H1 (cell line): ENCODE measurements at places on chromosomes 6 and 20.

- DNase-seq: no peak
Observed at GRCh38 chr6:116316772-116317467, 37.2 kb upstream of the TSPYL1 start.

DNA sequence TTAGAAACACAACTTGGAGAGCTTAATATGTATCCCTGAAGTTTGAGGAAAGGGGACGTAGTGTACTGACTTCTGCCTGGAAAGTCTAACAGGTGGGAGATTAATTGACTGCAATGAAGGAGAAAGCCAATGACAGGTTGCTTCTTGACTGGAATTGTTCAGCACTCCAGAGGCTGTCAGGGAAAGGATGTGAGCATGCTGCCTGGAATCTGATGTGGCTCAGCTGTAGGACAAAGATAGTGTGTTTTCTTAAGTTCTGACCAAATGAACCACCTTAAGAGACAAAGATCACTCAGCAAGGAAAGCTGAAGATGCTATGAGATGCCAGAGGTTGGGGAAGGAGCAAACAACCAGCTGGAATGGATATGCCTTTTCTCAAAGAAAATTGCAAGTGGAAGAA is 185.8 kb downstream of the PHF3 start:
- DNase-seq: no peak

DNA sequence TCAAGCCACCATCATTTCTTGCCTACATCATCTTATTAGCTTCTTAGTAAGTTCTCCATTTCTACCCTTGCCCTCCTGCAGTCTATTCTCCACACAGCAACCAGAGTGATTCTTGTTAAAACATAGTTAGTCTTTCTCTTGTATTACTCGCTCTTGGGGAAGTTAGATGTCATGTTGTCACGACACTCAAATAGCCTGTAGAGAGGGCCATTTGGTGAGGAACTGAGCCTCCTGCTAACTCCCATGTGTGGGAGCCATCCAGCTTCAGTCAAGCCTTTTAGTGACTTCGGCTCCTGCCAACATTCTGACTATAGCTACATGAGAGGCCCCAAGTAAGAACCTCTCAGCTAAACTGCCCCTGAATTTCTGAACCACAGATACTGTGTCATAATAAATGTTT is 395.4 kb downstream of the CDC5L start:
- DNase-seq: no peak

DNA sequence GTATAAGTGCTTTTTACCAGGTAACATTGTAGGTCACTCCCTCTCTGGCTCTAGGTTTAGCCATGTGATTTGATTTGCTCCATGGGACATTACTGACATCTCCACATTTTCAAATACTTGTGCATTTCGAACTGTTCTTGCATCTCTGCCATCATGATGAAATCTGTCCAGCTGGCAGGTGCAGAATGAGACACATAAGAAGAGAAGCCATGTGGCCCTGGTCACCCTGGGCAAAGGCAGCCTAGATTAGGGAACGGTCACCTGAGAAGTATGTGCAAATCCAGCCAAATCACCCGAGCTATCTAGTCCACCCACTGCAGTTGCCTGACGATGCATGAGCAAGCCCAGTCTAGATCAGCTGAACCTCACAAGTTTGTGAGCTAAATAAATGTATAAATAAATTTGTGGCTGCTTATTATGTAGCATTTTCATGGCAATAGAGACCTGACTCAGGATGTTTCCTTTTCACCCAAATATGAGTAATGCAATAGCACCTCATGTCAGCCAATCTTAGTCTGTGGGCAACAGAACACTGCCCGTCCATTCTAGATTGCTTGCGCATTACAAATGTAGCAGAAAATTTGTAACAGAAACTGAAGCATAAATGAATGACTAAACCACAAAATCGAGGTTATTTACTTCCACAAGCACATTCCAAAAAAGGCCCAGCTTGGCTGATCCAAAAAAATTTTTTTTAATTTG is 115.2 kb downstream of the PAK5 start:
- DNase-seq: no peak

DNA sequence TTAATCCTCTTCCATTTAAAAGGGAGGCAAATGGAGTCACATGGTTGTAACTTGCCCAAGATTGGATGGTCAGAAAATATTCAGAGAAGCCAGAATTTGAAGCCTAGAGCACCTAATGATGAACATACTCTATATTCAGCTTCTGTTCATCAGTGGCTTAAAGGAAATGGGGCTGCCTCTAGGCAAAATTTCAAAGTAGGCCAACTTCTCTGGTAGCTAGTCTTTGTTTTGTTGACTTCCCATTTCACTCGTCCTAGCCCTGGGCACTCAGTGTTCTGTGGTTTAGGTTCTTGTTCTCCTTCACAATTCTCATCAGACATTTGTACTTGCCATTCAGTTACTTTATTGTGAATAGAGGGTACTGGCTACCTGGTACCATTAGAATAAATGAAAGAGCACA is 13.2 kb downstream of the MAP3K7 start:
- DNase-seq: no peak

GRCh38 chr6:75272145-75272840 is 12.3 kb downstream of the TMEM30A start:
- no peak for DNase-seq

GRCh38 chr6:137542713-137543112 is 48.5 kb upstream of the OLIG3 start:
- DNase-seq: no peak

DNA sequence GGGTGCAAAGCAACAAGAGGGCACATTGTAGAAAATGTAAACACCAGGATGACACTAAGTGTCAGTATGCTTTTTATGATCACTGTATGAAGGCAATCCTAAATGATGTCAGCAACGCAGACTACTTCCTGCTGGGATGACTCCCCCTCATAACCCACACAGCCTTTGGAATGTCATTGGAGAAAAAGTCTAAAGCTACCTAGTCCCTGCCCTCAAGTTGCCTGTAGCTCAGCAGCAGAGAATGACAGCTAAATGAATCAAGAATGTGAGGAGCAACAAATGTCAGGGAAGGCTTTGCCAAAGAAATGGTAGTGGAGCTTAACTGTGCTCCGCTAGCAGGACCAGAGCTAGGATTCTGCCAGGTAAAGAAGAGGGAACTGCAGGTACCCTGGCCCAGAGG is 555.6 kb downstream of the CD83 start:
- no peak for DNase-seq

- no peak for DNase-seq
Observed at GRCh38 chr6:63533026-63533425, 39.3 kb upstream of the LOC128125822 start.

DNA sequence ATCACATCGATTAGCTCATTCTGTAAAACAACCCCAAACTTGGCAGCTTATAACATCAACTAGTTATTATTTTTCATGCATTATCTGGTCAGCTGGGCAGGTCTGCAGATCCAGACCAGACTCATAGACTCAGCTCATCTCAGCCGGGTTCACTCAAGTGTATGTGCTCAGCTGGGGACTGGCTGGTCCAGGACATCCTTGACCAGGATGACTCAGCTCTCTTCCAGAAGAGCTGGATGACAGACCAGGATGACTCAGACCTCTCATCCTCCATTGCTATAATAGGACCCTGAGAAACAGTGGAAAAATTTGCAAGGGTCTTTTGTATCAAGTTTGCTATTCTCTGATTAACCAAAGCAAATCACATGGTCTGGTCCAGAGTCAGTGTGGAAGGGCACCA is 312.5 kb upstream of the PLCB4 start:
- no peak for DNase-seq

- peak; percentile 82 for DNase-seq
Observed at GRCh38 chr6:44253307-44254101, 3.8 kb downstream of the SLC35B2 start.

DNA sequence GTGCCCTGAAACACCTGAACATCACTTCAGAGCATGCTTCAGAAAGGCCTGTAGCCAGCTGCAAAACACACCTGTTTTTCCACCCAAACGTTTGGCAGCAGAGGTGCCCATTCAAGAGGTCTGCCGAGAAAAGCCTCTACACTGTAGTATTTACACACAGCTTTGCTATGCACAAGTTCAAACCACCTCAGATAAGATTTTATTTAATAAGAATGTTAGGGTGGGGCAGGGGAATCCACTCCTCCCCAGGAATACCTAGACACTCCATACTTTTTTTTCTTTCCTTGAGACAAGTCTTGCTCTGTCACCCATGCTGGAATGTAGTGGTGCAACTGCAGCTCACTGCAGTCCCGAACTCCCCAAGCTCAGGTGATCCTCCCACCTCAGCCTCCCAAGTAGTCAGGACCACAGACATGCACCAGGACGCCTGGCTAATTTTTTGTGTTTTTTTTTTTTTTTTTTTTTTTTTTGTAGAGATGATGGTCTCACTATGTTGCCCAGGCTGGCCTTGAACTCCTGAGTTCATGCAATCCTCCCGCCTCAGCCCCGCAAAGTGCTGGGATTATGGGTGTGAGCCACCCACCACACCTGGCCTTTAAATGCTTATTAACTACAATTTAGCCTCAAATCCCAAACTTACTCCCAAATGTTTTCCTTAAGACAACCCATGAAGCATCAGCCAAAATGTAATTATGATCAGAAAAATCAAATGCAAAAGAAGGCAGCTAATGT is 9.7 kb downstream of the MRPL14 start:
- no peak for DNase-seq

DNA sequence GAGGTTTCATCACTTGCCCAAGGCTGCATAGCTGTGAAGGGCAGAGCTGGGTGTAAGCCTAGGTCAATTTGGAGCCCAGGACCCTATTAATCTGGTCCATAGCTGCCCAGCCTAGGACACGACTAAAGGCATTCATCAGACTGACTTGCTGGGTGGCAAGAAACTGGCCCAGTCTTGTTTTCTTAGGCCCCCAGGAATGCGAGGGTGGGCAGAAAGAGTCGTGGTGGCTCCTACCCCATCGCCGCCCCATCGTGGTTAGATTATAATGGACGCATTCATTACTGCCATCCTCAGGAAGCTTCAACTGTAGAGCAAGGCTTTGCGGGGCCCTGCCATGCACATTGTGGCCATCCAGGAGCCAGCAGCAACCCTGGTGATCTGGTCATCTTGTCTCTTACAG is 16.1 kb downstream of the DYNLRB1 start:
- DNase-seq: no peak

- DNase-seq: no peak
Observed at GRCh38 chr6:58113960-58114359, 796.5 kb downstream of the PRIM2 start.

DNA sequence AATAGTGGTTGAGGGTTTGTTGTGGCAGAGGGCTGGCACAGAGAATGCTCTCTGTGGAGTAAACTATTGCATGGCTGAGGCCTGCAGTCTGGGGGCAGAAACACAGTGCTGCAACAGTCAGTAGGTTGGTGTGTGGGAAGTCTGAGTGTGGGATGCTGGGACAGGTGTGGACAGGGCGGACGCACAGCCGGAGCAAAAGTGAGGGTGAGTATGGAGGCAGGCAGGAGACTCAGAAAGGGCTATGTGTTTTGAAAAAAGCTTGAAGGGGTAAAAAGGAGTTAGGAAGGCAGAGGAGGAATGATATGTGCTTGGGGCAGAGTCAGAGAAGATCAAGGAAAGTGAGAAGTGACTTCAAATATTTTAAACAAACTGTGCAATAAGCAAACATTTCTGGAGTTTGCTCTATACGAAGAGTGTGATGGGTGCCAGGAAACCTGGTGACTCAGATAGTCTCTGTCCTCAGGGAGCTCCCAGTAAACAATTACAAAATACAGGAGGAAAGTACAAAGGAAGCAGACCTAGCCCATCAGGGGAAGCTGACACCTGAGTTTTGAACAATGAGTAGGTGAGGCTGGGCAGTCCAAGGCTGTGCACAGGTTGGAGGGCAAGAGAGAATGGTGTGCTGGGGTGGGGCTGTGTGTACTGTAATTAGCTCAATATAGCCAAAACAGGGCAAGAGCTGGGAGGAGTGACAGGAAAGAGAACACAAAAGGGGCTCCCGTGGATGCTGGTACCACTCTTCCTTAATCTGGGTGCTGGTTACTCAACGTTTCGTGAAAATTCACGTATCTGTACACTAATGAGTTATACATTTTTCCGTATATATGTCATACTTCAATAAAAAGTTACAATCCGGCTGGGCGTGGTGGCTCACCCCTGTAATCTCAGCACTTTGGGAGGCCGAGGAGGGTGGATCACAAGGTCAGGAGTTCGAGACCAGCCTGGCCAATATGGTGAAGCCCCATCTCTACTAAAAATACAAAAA is 55.2 kb downstream of the PIGU start:
- DNase-seq: no peak

- no peak for DNase-seq
Observed at GRCh38 chr20:38426006-38426897, 8.9 kb downstream of the SNHG17 start.

- no peak for DNase-seq
Observed at GRCh38 chr6:1872649-1873131, 263.0 kb downstream of the FOXC1 start.

DNA sequence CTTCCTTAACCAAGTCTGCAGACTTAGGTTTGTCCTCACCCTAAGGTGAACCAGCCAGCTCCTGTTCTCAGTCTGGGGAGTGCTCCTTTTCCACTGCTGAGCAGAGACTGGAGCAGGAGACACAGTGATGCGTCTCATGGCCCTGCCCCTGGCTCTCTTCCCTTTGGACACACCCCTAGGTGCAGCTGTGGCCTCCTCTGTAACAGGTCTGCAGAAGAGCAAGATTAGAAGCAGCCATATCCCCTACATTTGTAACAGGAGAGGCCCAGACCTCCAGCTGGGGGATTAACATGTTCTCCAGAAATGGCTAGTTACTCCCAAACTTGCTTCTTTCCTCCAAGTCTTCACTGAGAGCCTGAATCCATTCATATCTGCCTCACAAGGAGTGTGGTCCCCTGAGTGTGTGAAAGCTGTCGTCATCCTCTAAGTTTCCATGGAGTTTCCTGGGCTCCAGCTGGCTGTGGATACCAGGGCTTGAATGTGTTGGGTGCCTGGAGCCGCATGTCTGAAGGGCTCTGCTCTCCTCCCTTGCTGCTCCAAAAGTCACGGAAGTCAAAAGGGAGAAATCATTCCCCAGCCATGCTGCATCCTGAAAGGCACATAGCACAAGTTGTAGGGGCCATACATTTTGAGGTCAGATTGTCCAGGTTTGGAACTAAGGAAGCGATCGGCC is 57.7 kb downstream of the PPP1R14C start:
- no peak for DNase-seq

- no peak for DNase-seq
Observed at GRCh38 chr6:135087803-135088202, 33.2 kb upstream of the HBS1L start.

GRCh38 chr20:63325021-63325471 is 32.1 kb downstream of the COL20A1 start:
- no peak for DNase-seq

GRCh38 chr6:44851176-44851575 is 463.7 kb downstream of the CDC5L start:
- DNase-seq: no peak

- DNase-seq: no peak
Observed at GRCh38 chr6:131400054-131400778, 172.8 kb upstream of the ARG1 start.

DNA sequence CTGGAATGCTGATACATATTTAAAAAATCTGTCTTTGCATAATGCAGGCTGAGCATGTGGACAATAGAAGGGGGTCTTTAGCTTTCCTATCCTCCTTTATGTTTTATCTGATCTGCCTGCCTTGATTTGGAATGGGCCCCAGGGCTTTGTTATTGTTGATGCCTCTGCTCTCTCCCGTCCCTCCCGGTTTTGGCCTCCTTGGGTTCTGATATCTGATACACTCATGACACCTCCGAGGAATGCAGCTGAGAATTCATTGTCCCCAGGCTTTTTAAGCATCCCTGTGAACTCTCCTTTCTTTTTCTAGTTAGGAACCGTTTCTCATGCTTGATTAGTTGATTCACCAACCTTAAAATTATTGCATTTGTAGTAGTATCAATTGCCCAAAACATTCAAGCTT is 185.5 kb upstream of the RALGAPA2 start:
- no peak for DNase-seq
